ENCODE measurements at places on chromosomes 12 and 14. TPM values are rescaled to one million over a fixed set of nuclear protein-coding genes. Genes with fewer than 3 reads are reported as not detected.

GRCh38 chr12:82873951-82874350, 187.2 kb downstream of the TMTC2 start:
- peak; percentile 26 for DNase-seq
- H3K27me3 ChIP-seq: no peaks in the 10 kb centered on the region
- no peak overlapping the region for H3K4me3 ChIP-seq
- H3K36me3 ChIP-seq: no peaks in the 10 kb centered on the region
- H3K4me1 ChIP-seq: peaks cover 3% of the 10 kb centered on the region
- peak overlapping the region; percentile 34 for H3K27ac ChIP-seq

GRCh38 chr12:112131686-112132085, 6.3 kb downstream of the TRAFD1 start:
- no peaks in the 10 kb centered on the region for H3K4me1 ChIP-seq
- DNase-seq: no peak
- H3K4me3 ChIP-seq: no peak overlapping the region
- no peak overlapping the region for H3K27ac ChIP-seq
- no peaks in the 10 kb centered on the region for H3K27me3 ChIP-seq

- no peaks in the 10 kb centered on the region for H3K27me3 ChIP-seq
- no peak overlapping the region for H3K27ac ChIP-seq
- H3K36me3 ChIP-seq: no peaks in the 10 kb centered on the region
- DNase-seq: no peak
- H3K4me1 ChIP-seq: peaks cover 45% of the 10 kb centered on the region
Observed at GRCh38 chr12:120090206-120090605, 26.3 kb downstream of the RAB35 start.

DNA sequence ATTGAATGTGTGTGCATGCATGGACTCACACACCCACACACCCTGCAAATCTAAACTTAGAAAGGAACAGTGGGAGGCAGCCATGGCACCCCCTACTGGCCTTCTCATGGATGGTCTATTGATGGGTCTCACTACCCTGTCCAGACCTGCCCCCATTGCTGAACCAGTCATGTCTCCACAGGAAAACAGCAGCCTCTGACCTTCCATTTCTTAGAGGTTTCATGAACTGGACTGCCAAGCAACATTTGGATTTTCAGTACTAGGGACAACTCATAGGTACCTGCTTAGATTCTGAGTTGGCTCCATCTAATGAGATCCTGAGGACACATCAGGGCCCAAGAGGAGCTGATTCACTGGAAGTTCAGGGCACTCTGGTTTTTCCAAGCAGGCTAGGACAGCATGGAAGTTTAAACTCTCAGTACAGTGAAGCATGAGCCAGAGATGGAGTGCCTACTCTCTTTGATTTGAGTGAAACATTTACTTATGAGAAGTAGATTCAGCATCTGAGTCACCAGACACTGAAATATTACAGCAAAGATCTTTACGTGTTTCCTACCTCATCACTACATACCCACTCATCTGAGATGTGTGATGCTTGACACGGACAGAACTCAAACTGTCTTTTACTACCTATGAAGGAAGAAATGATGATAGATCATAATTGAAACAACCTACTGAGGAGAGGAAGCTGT, 98.9 kb upstream of the PLEKHG7 start:
- H3K4me3 ChIP-seq: no peak overlapping the region
- DNase-seq: no peak
- no peak overlapping the region for H3K27ac ChIP-seq

Gene TAMALIN
- 2.4 TPM for polyA plus RNA-seq

Gene EML1
- polyA plus RNA-seq: 6.3 TPM

Data from SK-N-SH (cell line).